ENCODE measurements at places on chromosomes 3 and 15.

DNA sequence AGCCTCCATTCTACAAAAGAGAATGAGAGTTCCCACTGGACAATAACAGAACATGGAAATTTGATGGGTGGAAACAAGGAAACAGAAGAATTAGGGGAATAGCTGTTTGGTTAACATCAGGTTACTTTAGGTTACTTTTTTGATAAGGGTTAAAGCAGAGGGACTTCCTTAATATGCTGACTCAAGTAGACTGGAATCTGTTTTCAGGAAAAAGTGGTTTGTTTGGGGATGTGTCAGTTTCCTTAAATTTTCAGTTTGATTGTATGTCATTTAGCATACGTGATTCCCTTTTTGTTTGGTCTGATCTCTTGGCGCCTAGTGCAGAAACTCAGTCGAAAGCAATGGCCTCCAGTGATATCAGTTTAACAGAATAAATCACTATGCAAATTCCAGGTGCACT is 411.8 kb upstream of the GRM7 start:
- no peak for DNase-seq

DNA sequence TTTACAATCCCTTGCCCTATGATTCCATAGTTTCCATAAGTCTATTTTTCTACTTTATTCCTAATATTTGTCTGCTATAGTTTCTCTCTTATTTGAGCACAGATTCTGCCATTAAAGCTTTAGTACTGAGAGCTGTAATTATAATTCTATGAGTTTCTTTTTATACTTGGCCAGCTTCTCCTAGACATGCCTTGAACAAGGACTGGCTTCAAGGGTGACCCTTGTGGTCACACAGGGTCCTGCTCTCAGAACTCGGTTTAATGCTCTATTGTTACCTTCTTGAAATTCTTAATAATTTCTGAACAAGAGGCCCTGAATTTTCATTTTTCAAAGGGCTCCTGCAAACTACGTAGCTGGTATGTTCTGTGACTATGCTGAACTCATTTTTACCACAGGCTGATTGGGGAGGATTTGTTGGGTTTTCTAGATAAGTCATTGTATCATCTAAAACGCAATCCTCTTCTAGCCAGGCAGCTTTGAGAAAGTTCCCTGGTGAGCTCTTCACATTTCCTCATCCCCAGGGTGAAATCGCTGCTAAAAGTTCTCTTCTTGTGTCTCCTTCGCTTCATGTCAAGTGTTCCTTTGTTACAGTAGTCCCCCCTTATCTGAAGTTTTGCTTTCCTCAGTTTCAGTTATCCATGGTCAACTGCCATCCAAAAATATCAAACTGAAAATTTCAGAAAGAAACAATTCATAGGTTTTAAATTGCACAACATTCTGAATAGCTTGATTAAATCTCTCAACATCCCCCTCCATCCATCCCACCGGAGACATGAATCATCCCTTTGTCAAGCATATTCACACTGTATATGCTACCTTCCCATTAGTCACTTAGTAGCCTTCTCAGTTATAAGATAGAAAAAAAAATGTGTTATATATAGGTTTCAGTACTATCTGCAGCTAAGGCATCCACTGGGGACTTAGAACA is 12.6 kb upstream of the PLCL2 start:
- no peak for DNase-seq

DNA sequence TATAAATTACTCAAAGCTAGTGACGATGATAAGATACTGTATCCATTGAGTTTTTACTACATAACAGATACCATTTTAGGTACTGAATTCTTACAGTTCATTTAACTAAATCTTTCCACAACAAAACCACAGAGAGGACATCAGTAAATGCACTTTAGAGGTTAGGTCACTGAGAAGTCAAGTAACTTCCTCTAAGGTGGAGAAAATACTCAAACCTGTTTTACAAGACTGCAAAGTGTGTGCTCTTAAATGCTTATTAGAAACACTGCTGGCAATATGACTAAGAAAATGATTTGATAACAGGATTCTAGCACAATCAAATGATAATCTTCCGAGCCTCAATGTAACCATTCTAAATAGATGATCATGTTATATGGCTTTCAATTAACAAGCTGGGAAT is 99.4 kb downstream of the UBE3A start:
- DNase-seq: no peak

DNA sequence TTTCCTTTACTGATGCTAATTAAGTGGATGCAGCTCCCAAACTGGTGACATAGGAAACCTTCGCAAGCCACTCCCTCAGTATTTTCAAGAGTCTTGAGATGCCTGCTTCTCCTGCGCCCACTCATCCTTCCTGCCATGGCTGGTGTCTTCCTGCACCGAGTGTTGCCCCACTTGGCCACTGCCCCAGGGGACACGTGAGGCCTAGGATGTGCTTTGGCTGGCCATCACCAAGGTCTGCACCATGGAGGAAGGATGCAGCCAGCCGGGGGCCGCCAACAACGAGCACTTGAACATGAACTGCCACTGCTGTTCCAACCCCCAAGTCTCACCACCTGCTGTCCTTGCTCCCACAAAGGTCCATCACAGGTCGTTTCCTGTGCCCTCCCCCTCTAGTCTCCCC is 34.1 kb downstream of the EPHB3 start:
- DNase-seq: no peak

DNA sequence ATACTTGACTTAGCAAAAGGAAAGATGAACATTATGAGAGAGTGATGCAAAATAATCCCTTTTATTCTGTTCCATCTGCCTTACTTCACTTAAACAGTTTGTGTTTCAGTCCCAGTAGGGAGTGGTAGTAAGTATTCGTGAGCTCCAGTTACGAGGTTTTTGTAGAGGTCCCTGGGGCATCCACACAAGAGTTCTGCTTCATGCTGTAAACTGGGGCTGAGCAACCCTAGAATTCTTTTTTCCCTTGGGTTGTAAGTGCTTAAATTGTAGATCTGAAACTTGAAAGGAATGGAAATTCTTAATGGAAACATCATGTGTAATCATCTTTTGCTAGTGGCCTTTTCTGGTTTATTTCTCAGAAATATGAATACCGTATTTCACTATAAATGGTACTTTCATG is 79.5 kb downstream of the SEMA6D start:
- no peak for DNase-seq
